Activated T-cell treated with anti-CD3 and anti-CD28 coated beads for 1 hour (primary cell): ENCODE measurements at places on chromosomes 4 and X.

GRCh38 chr4:57043347-57044251 lies 64.9 kb downstream of the POLR2B start:
- DNase-seq, result no peak

DNA sequence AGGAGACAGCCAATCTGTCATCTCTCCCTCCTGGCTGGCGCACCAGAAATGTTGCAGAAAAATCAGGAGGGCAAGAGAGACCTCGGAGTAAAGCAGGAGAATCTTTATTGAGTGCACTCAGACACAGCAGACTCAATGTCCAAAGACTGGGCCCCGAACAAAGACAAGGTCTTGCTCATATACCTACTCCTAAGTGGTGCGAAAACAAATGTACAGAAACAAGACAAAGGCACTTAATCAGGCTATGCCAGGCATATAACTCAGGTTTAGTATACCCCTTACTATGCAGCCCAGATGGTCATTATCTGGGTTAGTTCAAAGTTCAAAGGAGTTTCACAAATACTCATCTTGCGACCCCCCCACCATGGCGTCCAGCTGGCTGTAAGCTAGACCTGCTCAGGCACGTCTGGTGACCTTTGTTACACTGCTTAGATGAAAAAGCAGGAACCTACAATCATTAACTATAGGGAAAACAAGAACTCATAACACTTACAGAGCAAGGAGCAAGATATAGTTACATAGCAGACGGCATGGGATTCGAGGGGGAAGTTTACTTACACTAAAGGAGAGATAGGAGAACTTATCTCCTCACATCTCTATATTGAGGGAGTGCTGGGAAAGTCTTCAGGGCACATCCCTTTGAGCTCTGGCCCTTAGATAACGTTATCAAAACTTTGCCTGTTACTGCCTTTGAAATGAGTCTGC lies 27.5 kb downstream of the SULT1E1 start:
- no peak for DNase-seq

- no peak for DNase-seq
Measured at GRCh38 chrX:106284431-106285025, 116.4 kb downstream of the PWWP3B start.

- DNase-seq, result no peak
Measured at GRCh38 chrX:679291-679979, 48.8 kb downstream of the SHOX start.

- DNase-seq, result no peak
Measured at GRCh38 chr4:51895158-51895557, 52.2 kb downstream of the DCUN1D4 start.

DNA sequence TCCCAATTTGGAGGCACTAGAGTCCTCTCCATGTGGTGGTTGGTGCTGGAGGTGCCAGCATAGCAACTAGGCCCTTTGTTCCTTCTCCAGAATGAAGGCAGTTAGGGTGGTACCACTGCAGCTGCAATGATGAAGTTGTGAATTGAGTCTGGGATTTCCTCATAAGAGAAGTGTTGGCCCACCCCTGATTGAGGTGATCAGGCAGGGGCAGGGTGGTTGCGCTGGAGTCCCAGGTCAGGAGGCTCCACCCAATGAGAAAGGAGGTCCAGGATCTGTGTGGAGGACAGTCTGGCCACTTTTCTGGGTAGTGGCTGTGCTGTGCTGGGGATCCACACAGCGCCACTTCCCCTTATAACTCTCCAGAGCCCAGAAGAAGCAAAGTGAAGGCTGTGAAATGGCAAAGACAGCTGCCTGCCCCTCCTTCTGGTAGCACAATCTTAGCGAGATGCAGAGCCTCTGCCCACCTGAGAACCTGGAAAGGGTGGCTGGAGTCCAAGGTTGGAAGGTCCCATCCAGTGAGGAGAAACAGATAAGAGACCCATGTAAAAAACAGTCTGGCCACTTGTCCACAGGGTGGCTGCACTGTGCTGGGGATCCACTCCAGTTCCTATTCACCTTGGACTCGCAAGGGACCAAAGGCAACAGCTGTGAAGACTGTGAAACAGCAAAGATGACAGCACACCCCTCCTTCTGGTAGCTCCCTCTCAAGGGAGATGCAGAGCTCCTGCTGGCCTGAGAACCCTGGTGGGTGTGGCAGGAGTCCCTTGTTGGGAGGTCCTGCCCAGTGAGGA lies 124.6 kb downstream of the RRAGB start:
- DNase-seq, result no peak
